A673 (cell line): ENCODE measurements at places on chromosomes 12 and 14. TPM values are rescaled to one million over a fixed set of nuclear protein-coding genes. Genes with fewer than 3 reads are reported as not detected.

The CACNA1C gene
- total RNA-seq = 3.7 and 5.2 TPM in 2 replicates

The TTC7B gene
- total RNA-seq = 39.2 and 47.2 TPM in 2 replicates

The GALNT8 gene
- total RNA-seq = not detected in 2 replicates

The HOXC11 gene
- total RNA-seq = 5.7 and 7.0 TPM in 2 replicates

The KCNC2 gene
- not detected in 2 replicates for total RNA-seq

The NANOG gene
- total RNA-seq = not detected in 2 replicates

The KRT82 gene
- total RNA-seq = not detected in 2 replicates

The DPY19L2 gene
- total RNA-seq = 4.2 and 7.5 TPM in 2 replicates

The ST8SIA1 gene
- total RNA-seq = 0.17 and 0.28 TPM in 2 replicates

The NTN4 gene
- 9.6 and 11.7 TPM in 2 replicates for total RNA-seq

The FAM181A gene
- not detected in 2 replicates for total RNA-seq

The OVCH1 gene
- total RNA-seq = 0.09 TPM in 1 of 2 replicates, not detected in the other

The SALL2 gene
- 149 and 157 TPM in 2 replicates for total RNA-seq

The CLMN gene
- total RNA-seq = 8.6 and 12.2 TPM in 2 replicates

The GNB3 gene
- total RNA-seq = 20.7 and 21.8 TPM in 2 replicates

The AKAP3 gene
- total RNA-seq = 1.0 and 1.7 TPM in 2 replicates

The FGD6 gene
- 11.7 and 12.6 TPM in 2 replicates for total RNA-seq

The TMEM52B gene
- 0.24 TPM in 1 of 2 replicates, not detected in the other for total RNA-seq

The GPR84 gene
- total RNA-seq = not detected in 2 replicates
